Muscle of leg (tissue), 16 donors: ENCODE measurements at places on chromosomes 6 and 20.
A peak's percentile ranks its signal among the peaks of the same experiment; 100 is the strongest.

GRCh38 chr6:41942067-41942851 lies 651 bp upstream of the CCND3 start:
- no peaks in the 10 kb centered on the region for H3K27me3 ChIP-seq
- peak overlapping the region; percentile 76 for H3K27ac ChIP-seq
- DNase-seq = no peak
- peaks cover 39% of the 10 kb centered on the region for H3K4me1 ChIP-seq
- H3K36me3 ChIP-seq = peaks cover 13% of the 10 kb centered on the region
- peak overlapping the region; percentile 61 for H3K4me3 ChIP-seq

GRCh38 chr20:53223626-53224172 lies 251.5 kb downstream of the TSHZ2 start:
- no peak overlapping the region for H3K4me3 ChIP-seq
- peaks cover 3% of the 10 kb centered on the region for H3K4me1 ChIP-seq
- H3K27me3 ChIP-seq = no peaks in the 10 kb centered on the region
- H3K27ac ChIP-seq = no peak overlapping the region

DNA sequence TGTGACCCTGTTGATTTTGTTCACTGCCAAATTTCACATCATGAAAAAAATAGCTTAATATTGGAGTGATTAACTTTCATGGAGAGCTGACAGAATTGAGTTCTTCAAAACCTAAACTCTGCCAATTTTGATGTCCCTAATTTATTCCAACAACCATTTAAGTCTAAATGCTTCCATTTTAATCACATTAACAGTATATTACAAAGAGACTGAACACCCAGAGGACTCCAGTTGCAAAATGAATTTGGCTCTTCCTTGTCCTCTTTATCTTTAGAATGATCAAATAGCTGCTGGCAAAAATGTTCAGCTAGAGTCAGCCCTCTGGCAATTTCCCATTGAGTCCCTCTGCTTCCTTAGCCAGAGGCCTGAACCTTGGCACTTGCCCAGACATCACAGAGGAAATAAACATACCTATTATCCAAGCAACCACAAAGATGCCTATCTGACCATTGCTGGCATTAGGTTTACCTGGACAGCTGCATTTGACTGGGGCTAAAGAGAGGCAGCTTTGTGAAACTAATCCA lies 299.0 kb upstream of the STXBP5 start:
- no peak overlapping the region for H3K4me3 ChIP-seq
- DNase-seq = peak; percentile 37
- no peaks in the 10 kb centered on the region for H3K36me3 ChIP-seq

DNA sequence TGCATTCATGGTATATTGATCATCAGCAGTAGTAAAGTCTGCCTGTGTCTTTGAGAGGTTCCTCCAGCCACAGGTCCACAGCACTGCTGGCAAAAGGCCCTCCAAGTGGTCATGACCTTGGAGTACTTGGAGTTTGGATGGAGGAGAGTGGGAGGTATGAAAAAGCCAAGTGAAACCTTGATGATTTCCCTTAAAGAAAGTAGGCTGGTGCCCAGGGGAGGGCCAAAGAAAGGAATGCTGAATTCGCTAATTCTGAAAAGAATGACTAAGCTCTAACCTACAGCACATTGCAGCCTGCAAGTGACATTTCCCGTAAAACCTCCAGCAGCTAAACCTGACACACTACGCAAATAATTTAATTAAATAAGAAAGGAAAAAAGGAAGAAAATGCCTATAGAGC lies 223.4 kb upstream of the TAB2 start:
- peak; percentile 25 for DNase-seq
- H3K36me3 ChIP-seq = no peaks in the 10 kb centered on the region
- no peak overlapping the region for H3K4me3 ChIP-seq
- no peak overlapping the region for H3K27ac ChIP-seq

GRCh38 chr20:48926821-48927220 lies 5.3 kb downstream of the ARFGEF2 start:
- peaks cover 8% of the 10 kb centered on the region for H3K4me1 ChIP-seq
- no peak for DNase-seq
- H3K27me3 ChIP-seq = no peaks in the 10 kb centered on the region
- no peaks in the 10 kb centered on the region for H3K36me3 ChIP-seq
- no peak overlapping the region for H3K27ac ChIP-seq
- H3K4me3 ChIP-seq = no peak overlapping the region

- no peak overlapping the region for H3K27ac ChIP-seq
- peaks cover 4% of the 10 kb centered on the region for H3K27me3 ChIP-seq
- H3K4me1 ChIP-seq = peaks cover 12% of the 10 kb centered on the region
- DNase-seq = no peak
Observed at GRCh38 chr20:39080326-39080725, 118.2 kb downstream of the DHX35 start.

GRCh38 chr20:35329435-35330139 lies 37.4 kb upstream of the FAM83C start:
- no peak overlapping the region for H3K4me3 ChIP-seq
- H3K27me3 ChIP-seq = no peaks in the 10 kb centered on the region
- H3K27ac ChIP-seq = no peak overlapping the region
- no peak for DNase-seq
- peaks cover 5% of the 10 kb centered on the region for H3K36me3 ChIP-seq
- H3K4me1 ChIP-seq = peaks cover 15% of the 10 kb centered on the region

- H3K27me3 ChIP-seq = no peaks in the 10 kb centered on the region
- H3K4me3 ChIP-seq = no peak overlapping the region
- no peaks in the 10 kb centered on the region for H3K36me3 ChIP-seq
- no peak for DNase-seq
Observed at GRCh38 chr6:25166955-25167748, 112.0 kb upstream of the CARMIL1 start.

- H3K4me1 ChIP-seq = peaks cover 14% of the 10 kb centered on the region
- no peaks in the 10 kb centered on the region for H3K36me3 ChIP-seq
- H3K27me3 ChIP-seq = peaks cover 31% of the 10 kb centered on the region
- no peak overlapping the region for H3K4me3 ChIP-seq
- no peak for DNase-seq
Observed at GRCh38 chr6:101392586-101393230, 800 bp upstream of the GRIK2 start.

DNA sequence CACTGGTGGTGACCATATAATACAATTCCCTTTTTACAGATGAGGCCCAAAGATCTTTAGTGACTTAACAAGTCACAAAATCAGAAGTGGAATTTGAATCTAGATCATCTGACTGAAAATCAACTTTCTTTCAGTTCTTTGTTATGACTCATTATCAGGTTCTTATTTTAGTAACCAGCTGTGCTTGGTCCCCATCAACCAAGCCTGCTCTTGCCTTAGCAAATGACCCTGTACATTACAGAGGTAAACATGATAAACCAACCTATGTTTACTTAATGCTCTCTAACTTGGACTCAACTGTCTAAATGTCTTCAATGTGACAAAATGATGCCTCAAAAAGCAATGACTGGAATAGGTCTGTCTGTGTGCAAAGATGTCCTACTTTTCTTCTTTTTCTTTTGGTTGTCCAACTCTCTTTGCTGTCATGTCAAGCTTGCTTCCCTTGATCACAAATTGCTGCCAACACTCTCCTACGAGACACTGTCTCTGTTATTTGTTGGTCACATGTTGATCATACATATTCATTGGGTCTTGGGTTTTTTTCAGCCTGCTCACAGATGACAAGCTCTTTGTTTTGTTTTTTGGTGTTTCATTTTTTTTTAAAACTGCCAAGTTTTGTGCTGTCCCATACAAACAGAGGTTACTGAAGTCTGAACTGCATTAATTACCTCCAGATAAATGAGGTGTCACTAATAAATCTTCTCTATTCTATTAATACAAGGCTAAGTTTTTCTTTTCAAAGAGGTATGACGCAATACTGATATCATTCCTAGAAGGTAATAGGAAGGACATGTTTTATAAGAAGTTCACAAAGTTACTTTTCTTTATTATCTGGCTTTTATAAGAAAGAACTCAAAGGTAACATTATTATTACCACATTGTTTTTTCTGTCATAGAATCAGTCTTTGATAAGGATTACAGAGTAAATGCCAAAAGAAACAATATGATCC lies 62.2 kb upstream of the PLN start:
- no peak overlapping the region for H3K4me3 ChIP-seq
- no peak overlapping the region for H3K27ac ChIP-seq
- peaks cover 18% of the 10 kb centered on the region for H3K36me3 ChIP-seq
- no peak for DNase-seq
- H3K4me1 ChIP-seq = no peaks in the 10 kb centered on the region

GRCh38 chr20:32063695-32064094 lies 11.7 kb downstream of the HCK start:
- peak; percentile 46 for DNase-seq
- no peak overlapping the region for H3K4me3 ChIP-seq
- peak overlapping the region; percentile 20 for H3K27ac ChIP-seq
- peaks cover 15% of the 10 kb centered on the region for H3K27me3 ChIP-seq
- no peaks in the 10 kb centered on the region for H3K4me1 ChIP-seq
- no peaks in the 10 kb centered on the region for H3K36me3 ChIP-seq

GRCh38 chr6:19697744-19698290 lies 139.4 kb upstream of the ID4 start:
- no peak overlapping the region for H3K27ac ChIP-seq
- H3K27me3 ChIP-seq = no peaks in the 10 kb centered on the region
- DNase-seq = no peak

GRCh38 chr6:34510299-34510698 lies 44.4 kb downstream of the PACSIN1 start:
- peaks cover 14% of the 10 kb centered on the region for H3K27me3 ChIP-seq
- no peaks in the 10 kb centered on the region for H3K36me3 ChIP-seq
- DNase-seq = no peak
- H3K4me1 ChIP-seq = peaks cover 6% of the 10 kb centered on the region
- H3K27ac ChIP-seq = no peak overlapping the region
- no peak overlapping the region for H3K4me3 ChIP-seq

GRCh38 chr6:109678240-109678639 lies 12.8 kb downstream of the AK9 start:
- no peaks in the 10 kb centered on the region for H3K4me1 ChIP-seq
- DNase-seq = no peak
- no peaks in the 10 kb centered on the region for H3K27me3 ChIP-seq
- H3K27ac ChIP-seq = no peak overlapping the region
- no peaks in the 10 kb centered on the region for H3K36me3 ChIP-seq

DNA sequence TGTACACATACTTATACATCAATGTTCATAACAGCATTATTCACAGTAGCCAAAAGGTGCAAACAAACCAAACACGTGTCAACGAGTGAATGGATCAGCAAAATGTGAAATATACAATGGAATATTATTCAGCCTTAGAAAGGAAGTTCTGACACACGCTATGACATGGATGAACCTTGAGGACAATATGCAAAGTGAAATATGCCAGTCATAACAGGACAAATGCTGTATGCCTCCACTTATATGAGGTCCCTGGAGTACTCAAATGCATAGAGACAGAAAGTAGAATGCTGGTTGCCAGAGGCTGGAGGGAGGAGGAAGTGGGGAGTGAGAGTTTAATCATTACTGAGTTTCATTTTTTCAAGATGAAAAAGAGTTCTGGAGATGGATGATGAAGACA lies 37.8 kb upstream of the IGF2R start:
- peak overlapping the region; percentile 31 for H3K27ac ChIP-seq
- H3K27me3 ChIP-seq = no peaks in the 10 kb centered on the region
- no peak overlapping the region for H3K4me3 ChIP-seq

DNA sequence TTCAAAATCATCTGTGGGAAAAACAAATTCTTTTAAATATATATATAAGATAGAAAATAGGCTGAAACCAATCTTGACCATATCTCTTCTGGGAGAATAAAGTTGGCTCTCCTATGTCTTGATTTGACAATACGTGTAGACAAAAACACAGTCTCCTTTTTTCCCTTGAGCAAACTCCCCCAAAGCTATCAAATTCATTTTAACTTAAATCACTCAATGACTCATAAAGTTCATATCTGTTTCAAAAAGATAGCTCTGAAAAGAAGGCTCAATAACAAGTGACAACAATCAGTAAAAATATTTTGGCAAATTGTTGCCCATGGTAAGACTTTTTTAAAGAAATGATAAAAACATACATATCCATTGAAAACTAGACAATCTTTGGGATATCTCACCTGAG lies 236.0 kb upstream of the TENT5A start:
- no peaks in the 10 kb centered on the region for H3K36me3 ChIP-seq
- no peak for DNase-seq
- no peak overlapping the region for H3K27ac ChIP-seq
- no peaks in the 10 kb centered on the region for H3K4me1 ChIP-seq
- no peak overlapping the region for H3K4me3 ChIP-seq
- H3K27me3 ChIP-seq = no peaks in the 10 kb centered on the region

DNA sequence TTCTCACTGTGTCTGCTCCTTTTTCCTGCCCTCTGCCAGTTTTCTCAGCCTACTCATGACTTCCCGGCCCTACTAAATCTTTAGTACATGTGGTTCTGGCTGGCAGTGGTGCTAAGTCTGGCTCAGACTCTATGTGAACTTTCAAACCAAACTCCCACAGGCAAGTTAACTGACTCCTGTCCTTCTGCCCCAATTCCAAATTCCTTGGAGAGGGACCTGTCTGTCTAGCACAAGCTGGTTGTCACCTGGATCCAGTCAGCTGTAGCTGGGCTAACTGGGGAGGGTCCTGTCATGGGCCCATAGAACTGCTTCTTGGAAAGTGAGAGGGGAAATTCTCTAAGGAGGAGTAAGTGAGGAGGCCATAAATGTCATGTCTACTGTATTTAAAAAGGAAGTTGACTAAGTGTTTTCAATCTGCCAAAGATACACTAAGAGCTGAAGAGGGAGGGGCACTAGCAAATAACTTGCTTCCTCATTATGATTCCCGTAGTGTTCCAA lies 240.1 kb downstream of the KCNQ5 start:
- peak; percentile 35 for DNase-seq
- no peaks in the 10 kb centered on the region for H3K4me1 ChIP-seq
- H3K36me3 ChIP-seq = no peaks in the 10 kb centered on the region
- H3K27me3 ChIP-seq = no peaks in the 10 kb centered on the region
- no peak overlapping the region for H3K27ac ChIP-seq
- no peak overlapping the region for H3K4me3 ChIP-seq

GRCh38 chr6:50978380-50979170 lies 159.9 kb downstream of the TFAP2B start:
- no peaks in the 10 kb centered on the region for H3K27me3 ChIP-seq
- no peak overlapping the region for H3K27ac ChIP-seq
- H3K36me3 ChIP-seq = no peaks in the 10 kb centered on the region
- no peaks in the 10 kb centered on the region for H3K4me1 ChIP-seq
- no peak for DNase-seq

GRCh38 chr6:129448965-129449364 lies 261.0 kb downstream of the ARHGAP18 start:
- no peaks in the 10 kb centered on the region for H3K27me3 ChIP-seq
- DNase-seq = no peak
- H3K4me1 ChIP-seq = no peaks in the 10 kb centered on the region

- H3K36me3 ChIP-seq = no peaks in the 10 kb centered on the region
- no peak overlapping the region for H3K4me3 ChIP-seq
- no peak for DNase-seq
- no peaks in the 10 kb centered on the region for H3K27me3 ChIP-seq
- no peaks in the 10 kb centered on the region for H3K4me1 ChIP-seq
Observed at GRCh38 chr6:50185006-50185405, 135.3 kb upstream of the DEFB112 start.

DNA sequence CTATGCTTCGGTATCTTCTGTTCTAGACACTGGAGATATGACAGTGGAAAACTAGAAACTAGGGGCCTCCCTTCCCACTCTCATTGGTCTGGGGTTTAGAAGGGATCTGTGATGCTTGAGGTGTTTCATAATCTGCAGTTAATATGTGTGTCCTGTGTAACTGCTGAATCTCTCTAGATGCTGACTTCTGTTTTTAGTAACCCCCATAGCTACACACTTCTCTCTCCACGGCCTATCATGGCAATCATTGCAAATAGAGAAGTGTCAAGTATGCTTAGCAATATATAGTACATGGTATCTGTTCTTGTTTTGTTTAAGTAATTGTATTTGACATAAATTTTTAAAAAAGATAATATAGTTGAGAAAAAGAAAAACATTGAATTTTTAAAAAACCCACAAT lies 394.6 kb upstream of the MMS22L start:
- H3K27ac ChIP-seq = no peak overlapping the region
- H3K36me3 ChIP-seq = no peaks in the 10 kb centered on the region
- no peaks in the 10 kb centered on the region for H3K4me1 ChIP-seq
- H3K27me3 ChIP-seq = no peaks in the 10 kb centered on the region
- no peak for DNase-seq
